Occipital lobe (tissue), 3 donors: ENCODE measurements at places on chromosomes 4 and X. TPM values are rescaled to one million over a fixed set of nuclear protein-coding genes. Genes with fewer than 3 reads are reported as not detected.

DNA sequence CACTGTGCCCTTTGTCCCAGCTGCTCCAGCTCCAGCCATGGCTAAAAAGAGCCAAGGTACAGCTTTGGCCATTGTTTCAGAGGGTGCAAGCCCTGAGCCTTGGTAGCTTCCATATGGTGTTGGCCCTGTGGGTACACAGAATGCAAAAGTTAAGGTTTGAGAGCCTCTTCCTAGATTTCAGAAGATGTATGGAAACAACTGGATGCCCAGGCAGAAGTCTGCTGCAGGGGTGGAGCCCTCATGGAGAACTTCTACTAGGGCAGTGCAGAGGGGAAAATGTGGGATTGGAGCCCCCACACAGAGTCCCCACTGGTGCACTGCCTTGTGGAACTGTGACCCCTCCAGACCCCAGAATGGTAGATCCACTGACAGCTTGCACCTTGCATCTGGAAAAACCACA, 70.9 kb upstream of the MSX1 start:
- no peak for DNase-seq

- no peak for DNase-seq
Observed at GRCh38 chr4:112403101-112403945, 106.2 kb downstream of the ALPK1 start.

GRCh38 chr4:114599231-114599902, 760 bp downstream of the UGT8 start:
- no peak for DNase-seq

- DNase-seq = no peak
Observed at GRCh38 chr4:61320154-61320553, 120.0 kb downstream of the ADGRL3 start.

GRCh38 chr4:153084980-153085630, 119.1 kb upstream of the TRIM2 start:
- DNase-seq = peak; percentile 64

GRCh38 chrX:19659929-19660328, 144.6 kb upstream of the MAP3K15 start:
- no peak for DNase-seq

DNA sequence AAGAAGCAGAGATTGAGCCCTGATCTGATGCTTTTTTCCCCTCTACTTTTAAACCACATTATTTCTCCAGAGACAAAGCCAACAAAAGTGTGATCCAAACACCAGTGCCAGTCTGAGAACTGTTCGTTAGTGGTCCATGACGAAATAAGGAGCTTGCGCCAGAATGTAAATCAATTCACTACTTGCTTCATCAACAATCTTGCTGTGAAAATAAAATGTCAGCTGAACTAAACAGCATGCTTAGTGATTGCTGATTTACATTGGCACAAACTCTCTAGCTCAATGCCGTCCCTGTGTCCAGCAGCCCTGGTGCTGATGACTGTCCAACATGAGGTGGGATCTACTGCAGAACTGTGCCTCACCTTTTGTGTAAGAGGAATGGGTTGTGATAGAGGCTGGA, 71.3 kb downstream of the SOX3 start:
- no peak for DNase-seq

GRCh38 chrX:105608745-105609144, 213.6 kb upstream of the NRK start:
- DNase-seq = no peak

- DNase-seq = no peak
Observed at GRCh38 chr4:87281603-87282002, 41.1 kb downstream of the HSD17B13 start.

GRCh38 chrX:102515975-102516941, at the start of gene TMSB15A:
Gene TMSB15A, minus strand, starts transcription at chrX:102516739.
- DNase-seq = peak; percentile 17

- DNase-seq = no peak
Observed at GRCh38 chr4:93467484-93468155, 360.9 kb upstream of the ATOH1 start.

- no peak for DNase-seq
Observed at GRCh38 chr4:73777612-73778011, 37.2 kb downstream of the CXCL8 start.

GRCh38 chr4:163679189-163679588, 184.7 kb downstream of the TMA16 start:
- DNase-seq = no peak

DNA sequence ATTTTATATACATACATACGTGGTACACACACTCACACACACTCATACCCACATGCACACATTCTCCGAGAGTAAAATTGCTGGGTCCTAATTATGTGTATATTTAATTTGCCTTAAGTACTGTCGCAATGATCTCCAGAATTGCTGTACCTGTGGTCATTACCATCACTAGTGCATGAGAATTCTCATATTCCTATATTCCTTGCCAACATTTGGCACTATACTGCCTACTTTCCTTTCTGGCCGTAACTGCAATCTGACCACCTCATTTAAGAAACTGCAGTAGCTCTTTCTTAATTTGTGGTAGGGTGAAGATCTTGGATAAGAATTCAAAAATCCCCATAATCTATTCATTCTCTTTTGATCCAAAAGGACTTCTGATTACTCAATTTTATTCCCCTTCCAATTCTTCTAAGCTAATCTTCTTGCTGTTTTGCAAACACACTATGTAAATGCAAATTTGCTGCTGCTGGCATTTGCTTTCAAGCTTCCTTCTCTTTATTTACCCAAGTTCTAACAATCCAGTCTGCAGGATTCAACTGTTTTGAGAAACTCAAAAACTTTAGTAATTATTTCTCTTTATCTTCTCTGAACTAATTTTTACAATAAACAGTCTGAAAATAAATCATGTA, 45.1 kb downstream of the ASIC5 start:
- no peak for DNase-seq

- no peak for DNase-seq
Observed at GRCh38 chrX:102339312-102340298, 92.6 kb downstream of the NXF2 start.

GRCh38 chr4:105092356-105092755, 54.3 kb upstream of the TET2 start:
- no peak for DNase-seq

DNA sequence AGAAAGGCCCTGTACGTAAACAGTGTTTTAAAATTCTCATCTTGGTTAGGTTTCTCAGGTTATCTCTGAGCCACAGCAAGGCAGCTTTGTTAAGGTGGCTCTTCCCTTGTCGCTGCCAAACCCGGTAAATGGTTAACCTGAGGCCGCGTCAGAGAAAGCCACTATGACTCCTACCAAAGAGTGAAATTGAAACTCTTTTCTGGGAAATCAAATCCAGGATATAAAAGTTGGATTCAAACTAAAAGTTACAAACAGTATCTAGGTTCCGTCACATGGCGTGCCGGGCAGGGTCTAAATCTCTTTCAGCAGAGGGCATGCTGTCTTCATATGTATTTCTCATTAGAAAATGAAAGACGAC, 433 bp downstream of the MMAA start:
- DNase-seq = no peak

DNA sequence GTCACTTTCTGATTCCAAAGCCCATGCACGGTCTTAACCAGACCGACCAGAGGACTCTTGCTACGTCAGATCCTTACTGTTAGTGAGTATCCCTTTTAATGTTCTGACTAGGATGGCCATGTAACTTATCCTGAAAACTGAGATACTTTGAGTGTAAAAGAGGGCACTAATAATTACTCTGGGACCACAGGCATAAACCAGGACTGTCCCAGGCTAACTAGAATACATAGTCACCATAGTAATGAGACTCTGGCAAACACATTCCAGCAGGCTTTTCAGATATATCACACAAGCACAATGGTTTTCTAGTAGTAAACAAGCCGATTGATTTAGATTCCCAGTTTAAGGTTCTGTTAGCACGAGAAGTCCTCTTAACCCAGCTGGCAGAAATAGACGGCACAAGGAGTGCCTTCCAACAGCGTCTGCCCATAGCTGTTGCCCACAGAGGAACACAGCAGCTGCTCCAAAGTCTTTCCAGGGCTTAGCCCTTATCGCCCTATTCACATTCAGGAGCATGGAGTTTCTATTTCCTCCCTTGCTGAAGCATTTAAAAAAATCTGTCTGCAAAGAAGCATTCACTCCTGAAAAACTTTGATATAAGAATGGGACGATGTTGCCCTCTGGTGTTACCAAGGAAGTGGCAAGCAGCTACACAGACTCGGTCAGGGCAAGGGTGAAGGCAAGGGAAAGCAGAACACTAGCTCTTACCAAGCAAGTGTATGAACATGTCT, 92.4 kb downstream of the CXCL13 start:
- DNase-seq = no peak

SLC6A8 gene
- total RNA-seq = 11.4 TPM

MAGEA1 gene
- not detected for total RNA-seq

SETD7 gene
- 42.7 TPM for total RNA-seq

DUSP21 gene
- total RNA-seq = not detected

TLR3 gene
- total RNA-seq = 1.9 TPM

GRID2 gene
- total RNA-seq = 21.8 TPM

RHOXF1 gene
- not detected for total RNA-seq
